ENCODE measurements at places on chromosomes 1 and 21. TPM values are rescaled to one million over a fixed set of nuclear protein-coding genes. Genes with fewer than 3 reads are reported as not detected.

DNA sequence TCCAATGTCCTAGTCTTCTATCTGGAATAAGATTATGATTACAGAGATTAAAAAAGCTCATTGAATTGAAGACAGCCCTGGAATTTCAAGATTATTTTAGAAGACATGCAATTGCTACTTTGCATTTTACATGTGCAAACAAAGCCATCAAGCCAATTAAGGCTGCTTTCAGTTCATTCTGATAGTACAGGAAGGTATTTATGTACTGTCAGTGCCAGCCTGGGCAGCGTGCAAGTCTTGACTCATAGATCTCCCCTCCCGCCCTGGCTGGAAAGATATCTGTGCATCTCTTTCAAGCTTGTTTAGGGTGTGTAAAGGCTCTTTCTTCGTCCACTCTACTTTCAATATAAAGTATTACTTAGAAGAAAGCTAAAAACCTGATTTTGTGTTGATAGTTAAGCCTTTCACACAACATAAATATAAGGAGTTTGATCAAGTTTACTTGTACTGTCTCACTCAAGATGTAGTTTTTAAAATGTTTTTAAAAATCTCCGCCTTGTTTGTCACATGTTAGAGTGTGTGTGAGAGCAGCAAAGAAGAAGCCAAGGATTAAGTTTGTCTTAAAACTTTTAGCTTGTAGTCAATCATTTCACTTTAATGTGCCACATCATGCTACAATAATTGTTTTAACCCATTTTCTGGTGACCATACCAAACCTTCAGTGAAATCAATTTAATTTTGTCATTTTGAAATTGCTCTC is 13.6 kb upstream of the LYPLAL1 start:
- DNase-seq = no peak
- H3K27ac ChIP-seq = no peak overlapping the region
- no peaks in the 10 kb centered on the region for H3K4me1 ChIP-seq
- H3K36me3 ChIP-seq = no peaks in the 10 kb centered on the region
- no peak overlapping the region for H3K4me3 ChIP-seq
- no peaks in the 10 kb centered on the region for H3K27me3 ChIP-seq

DNA sequence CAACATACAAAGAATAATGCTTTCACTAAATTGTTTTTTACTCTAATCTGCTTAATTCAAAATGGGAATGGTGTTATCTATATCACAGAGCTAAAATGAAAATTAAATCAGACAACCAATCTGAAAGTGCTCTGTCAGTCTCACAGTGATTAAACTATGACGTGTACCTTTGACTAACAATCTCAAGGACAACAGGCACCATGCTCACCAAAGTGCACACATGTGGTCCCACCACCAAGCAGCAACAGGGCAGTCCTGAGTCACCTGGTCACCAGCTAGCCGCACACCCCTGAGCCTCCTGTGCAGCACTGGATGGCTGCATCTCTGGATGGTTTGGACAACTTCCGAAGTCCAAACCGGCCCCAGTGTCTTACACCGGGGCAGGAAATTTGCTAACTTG is 54.5 kb upstream of the NADK start:
- H3K27ac ChIP-seq = no peak overlapping the region
- DNase-seq = no peak
- H3K27me3 ChIP-seq = no peaks in the 10 kb centered on the region

- no peak overlapping the region for H3K27ac ChIP-seq
- no peak for DNase-seq
- H3K27me3 ChIP-seq = no peaks in the 10 kb centered on the region
- H3K4me3 ChIP-seq = no peak overlapping the region
- H3K4me1 ChIP-seq = peaks cover 8% of the 10 kb centered on the region
- H3K36me3 ChIP-seq = no peaks in the 10 kb centered on the region
Measured at GRCh38 chr1:161182214-161182613, 4.9 kb upstream of the B4GALT3 start.

FAM76A gene
- 23.3 TPM for total RNA-seq

DNA sequence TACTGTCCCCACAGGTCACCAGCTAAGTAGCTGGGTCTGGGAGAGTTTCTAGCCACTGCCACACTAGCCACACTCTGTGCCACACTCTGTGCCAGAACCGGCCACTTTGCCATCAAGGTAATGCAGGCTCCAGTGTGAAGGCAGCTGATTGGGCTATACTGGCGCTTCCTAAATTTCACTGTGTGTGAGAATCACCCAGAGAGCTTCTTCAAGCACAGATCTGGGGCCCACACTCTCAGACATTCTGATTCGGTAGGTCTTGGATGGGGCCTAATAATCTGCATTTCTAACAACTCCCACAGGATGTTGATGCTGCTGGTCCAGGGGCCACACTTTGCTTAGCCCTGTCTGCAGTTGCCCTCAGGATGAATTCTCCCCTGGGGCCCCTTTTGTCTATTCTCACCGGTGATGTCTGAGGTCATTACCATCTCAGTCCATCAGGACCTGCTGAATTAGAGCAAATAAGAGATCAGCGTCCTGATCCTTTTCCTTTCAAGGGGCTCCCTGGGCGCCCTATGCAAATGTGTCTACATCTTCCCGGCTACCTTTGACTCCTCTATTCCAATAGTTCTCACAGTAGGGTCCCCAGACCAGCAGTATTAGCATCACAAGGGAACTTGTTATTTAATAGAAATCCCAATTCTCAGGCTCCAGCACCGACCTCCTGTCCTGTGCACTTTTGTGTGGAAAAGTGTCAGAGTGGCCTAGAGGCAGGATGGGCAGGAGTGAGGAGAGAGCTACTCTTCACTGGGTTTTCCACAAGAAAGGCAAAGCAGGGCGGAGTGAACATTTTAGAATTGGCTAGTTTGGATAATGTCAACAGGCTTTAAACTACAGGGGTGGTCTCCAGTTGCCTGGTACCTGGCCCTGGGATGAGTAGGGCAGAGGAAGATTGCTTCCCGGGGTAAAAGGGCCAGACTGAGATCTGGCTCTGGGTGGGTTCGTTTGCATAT is 24.7 kb upstream of the LRRN2 start:
- H3K4me3 ChIP-seq = no peak overlapping the region
- H3K4me1 ChIP-seq = no peaks in the 10 kb centered on the region
- no peak overlapping the region for H3K27ac ChIP-seq

GRCh38 chr21:27817074-27817473 is 850.2 kb upstream of the ADAMTS5 start:
- no peaks in the 10 kb centered on the region for H3K36me3 ChIP-seq
- H3K4me3 ChIP-seq = no peak overlapping the region
- no peaks in the 10 kb centered on the region for H3K27me3 ChIP-seq
- peak overlapping the region; percentile 60 for H3K27ac ChIP-seq
- no peak for DNase-seq

DNA sequence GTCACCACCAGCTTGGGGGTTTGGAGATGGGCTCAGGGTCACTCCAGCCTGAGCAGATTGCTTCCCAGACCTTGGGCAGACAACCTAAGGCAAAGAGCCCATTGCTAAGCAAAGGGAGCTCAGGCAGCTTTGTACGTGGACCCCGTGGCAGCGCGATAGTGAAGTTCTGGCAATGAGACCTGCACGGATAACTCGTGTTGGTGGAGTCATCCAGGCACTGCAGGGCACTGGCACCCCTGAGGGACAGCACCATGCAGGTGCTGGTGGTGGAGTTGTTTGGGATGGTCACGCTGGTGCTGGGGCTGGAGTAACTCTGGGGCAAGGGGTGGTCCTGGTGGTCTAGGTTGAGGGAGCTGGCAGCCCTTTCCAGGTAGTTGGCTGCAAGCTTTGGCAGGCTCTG is 13.6 kb upstream of the HSPG2 start:
- H3K4me1 ChIP-seq = peaks cover 8% of the 10 kb centered on the region
- H3K4me3 ChIP-seq = no peak overlapping the region
- no peak overlapping the region for H3K27ac ChIP-seq
- H3K27me3 ChIP-seq = no peaks in the 10 kb centered on the region
- DNase-seq = no peak
- no peaks in the 10 kb centered on the region for H3K36me3 ChIP-seq

GRCh38 chr21:40546647-40547046 is 300.3 kb downstream of the DSCAM start:
- H3K27ac ChIP-seq = no peak overlapping the region
- H3K27me3 ChIP-seq = no peaks in the 10 kb centered on the region
- H3K4me1 ChIP-seq = no peaks in the 10 kb centered on the region
- no peaks in the 10 kb centered on the region for H3K36me3 ChIP-seq
- no peak overlapping the region for H3K4me3 ChIP-seq

- H3K27me3 ChIP-seq = no peaks in the 10 kb centered on the region
- DNase-seq = peak; percentile 73
Measured at GRCh38 chr1:155978973-155979429, 654 bp upstream of the ARHGEF2 start.

Measured in sigmoid colon (tissue), 7 donors.